EH (cell line): ENCODE measurements at places on chromosomes 4 and X.

- DNase-seq, result peak; percentile 32
Measured at GRCh38 chrX:106698693-106699092, 27.8 kb upstream of the RNF128 start.

GRCh38 chr4:119139311-119139710, 3.7 kb downstream of the MYOZ2 start:
- peak; percentile 25 for DNase-seq

GRCh38 chrX:46683048-46683447, 75.9 kb downstream of the SLC9A7 start:
- peak; percentile 26 for DNase-seq

GRCh38 chrX:51006064-51006463, 95.5 kb downstream of the BMP15 start:
- no peak for DNase-seq

DNA sequence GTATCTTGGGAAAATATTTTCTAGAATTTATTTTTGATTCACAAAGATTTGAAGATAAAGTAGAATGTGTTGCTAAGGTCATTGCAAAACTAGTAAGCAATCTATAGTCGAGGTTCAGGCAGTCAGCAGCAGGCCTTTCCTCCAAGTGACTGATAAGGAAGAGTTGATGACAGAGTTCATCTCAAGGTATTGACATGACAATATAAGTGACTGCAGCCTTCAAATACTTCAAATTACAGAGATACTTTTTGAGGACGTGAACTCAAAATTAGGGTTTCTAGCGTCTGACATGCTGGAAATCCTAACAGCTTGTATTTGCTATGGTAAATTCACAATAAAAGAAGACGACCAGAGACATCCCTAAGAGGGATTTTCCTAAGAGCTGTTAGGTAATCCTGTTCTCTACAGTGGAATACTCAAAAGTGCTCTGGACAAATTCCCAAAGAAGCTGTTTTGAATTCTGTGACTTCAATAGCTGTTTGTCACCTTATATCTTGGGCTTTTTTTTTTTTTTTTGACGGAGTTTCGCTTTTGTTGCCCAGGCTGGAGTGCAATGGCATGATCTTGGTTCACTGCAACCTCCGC, 7.4 kb downstream of the ARHGAP10 start:
- peak; percentile 24 for DNase-seq

DNA sequence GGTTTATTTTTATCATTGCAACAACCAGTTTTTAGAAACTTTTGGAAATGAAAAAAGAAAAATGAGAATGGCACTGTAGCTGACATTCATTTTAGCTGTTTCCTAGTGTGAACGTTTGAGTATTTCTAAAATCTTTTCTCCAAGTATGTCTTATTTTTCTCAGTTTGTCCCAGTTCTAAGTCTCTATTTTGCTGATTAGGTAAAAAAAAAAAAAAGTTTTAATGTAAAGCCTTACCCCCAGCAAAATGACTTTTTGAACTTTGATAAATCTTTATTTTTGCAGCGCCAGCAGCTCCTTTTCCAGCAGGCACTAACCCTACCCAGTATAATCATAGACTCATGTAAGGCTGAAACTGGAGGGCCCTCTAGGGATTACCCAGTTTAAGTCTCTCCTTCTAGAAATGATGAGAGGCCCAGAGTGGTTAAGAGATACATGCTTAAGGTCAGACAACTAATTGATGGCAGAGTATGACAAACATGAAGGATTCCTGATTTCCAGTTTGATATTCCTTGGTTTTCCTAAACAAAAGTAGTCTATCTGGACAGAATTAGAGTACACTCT, 84.3 kb upstream of the SLC4A4 start:
- no peak for DNase-seq

DNA sequence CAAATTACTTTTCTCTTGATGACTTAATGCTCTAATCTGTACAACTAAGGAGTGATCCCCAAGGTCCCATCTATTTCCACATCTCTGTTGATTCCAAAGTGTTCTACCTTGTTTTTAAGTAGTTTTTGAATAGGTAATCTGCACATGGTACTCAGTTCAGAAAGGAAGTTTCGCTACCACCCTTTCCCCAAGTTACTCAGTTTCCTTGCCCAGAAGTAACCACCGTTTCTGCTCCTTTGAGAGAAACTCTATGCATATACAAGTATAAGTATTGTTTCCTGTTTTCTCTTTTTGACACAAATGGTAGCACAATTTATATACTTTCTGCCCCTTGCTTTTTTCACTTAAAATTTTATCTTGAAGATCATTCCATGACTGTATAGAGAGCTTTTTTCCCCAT, 18.1 kb downstream of the TMEM154 start:
- no peak for DNase-seq

DNA sequence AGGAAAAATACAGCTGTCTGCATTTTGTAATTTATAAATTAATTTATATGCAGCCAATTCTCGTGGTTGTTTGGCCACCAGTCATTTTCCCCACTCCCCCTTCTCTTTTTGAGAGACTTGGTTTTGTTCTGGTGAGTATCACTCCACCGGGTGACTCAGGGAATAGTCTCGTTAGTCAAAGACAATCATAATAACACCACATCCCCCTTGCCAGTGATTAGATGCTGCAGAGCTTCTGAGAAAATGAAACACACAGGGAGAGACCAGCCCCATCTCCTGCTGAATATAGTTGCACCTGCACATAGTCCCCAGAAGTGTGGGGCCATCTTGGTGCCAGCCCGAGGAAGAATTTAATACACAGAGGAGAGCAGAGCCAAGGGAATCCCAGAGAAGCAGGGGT, 8.0 kb upstream of the FNIP2 start:
- peak; percentile 73 for DNase-seq

DNA sequence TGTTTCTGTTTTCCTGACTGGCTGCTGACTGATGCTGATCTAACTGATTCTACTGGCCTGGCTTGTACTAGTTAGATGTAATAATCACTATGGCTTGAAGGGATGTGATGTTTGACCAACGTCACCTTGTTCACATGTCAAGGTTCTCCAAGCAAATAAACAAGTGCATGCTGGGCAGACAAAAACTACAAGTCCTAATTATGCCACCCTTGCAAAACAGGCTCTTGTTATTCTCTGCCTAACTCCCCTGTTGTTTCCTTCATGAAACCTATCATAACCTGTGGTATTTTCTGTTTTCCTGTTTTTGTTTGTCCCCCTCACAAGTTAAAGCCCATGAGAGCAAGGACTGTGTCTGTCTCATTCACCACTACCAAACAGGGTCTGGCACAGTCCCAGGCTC, 146.2 kb downstream of the DCHS2 start:
- no peak for DNase-seq

DNA sequence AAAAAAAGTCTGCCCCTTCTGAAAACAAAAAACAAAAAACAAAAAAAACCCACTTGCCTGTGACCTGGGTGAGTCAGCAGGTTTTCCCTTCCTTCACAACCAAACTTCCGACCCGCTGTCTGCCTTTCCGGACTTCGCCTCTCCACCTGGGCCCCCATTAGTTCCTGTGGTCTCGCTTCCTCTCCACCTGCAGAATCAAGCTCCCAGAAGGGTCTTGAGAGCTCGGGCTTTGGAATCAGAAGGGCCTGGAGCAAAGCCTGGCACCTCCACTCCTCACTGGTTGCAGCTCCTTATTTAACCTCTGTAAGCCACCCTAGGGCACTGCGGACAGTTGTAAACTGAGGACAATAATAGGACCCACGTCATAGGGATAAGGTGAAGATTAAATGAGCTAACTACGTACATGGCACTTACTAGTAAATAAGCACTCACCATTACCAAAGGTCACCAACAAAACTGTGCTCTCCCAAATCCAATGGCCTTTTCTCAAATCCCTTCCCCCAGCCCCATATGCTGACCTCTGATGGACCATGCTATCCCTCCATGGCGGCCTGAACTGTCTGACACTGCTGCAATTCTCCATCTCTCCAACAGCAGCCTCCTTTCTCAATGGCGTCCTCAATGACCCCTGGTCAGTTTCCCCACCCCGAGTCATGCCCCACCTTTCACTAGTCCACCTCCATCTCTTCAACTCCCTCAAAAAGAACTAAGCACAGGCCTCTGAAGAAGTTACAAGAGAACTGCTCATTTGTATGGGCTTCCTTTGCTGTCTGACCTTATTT, 64.2 kb downstream of the IRF2 start:
- no peak for DNase-seq

DNA sequence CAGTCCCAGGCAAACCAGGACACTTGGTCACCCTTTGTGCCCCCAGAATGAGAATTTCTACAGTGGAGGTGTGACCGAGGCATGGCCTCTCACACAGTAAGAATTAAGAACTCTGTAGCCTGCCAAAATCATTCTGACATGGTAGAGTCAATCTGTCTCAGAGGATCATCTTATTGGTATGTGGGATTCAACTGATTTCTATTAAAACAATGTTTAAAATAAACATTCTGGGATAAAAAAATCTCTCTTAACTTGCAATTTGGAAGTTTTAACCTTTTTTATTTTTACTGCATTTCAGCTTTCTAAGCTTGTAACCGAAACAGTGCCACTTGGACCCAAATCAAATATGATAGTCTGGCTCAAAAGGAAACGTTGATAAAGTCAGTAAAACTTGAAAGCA, 165.4 kb upstream of the LDB2 start:
- peak; percentile 94 for DNase-seq

DNA sequence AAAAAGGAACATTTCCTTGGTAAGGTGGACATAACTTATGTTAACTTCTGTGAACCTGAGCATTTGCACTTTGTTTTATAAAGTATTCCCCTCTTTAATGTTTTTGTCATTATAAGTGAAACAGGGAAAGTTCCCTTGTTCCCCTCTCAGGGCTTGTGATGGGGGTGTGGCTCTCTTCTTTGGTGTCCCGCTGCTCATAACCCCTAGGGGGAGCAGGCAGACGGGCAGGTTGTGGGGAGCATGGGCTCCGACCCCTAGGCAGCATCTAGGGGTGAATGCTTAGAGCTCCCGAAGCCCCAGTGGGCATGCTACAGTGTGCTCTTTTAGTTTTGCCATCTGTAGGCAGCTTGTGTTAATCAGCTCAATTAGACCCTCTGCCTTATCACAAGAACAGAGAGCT, 200.4 kb downstream of the DACH2 start:
- DNase-seq, result no peak

DNA sequence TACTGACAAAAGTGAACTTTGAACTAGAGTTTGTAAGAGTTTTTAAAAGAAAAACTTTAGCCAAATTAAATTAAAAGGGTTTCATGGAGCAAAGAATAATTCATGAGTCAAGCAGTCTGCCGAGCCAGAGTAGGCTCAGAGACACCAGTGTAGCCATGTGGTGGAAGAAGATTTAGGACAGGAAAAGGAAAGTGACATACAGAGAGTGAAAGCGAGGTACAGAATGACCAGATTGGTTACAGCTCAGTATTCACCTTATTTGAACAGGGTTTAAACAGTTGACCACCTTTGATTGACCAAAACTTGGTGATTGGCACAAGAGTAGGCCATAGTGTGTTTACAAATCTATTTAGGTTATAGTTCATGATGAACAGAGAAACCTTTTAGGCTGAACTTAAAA, 377.8 kb downstream of the KLHL4 start:
- no peak for DNase-seq

GRCh38 chr4:135192751-135193535, 991.4 kb upstream of the PABPC4L start:
- peak; percentile 39 for DNase-seq

DNA sequence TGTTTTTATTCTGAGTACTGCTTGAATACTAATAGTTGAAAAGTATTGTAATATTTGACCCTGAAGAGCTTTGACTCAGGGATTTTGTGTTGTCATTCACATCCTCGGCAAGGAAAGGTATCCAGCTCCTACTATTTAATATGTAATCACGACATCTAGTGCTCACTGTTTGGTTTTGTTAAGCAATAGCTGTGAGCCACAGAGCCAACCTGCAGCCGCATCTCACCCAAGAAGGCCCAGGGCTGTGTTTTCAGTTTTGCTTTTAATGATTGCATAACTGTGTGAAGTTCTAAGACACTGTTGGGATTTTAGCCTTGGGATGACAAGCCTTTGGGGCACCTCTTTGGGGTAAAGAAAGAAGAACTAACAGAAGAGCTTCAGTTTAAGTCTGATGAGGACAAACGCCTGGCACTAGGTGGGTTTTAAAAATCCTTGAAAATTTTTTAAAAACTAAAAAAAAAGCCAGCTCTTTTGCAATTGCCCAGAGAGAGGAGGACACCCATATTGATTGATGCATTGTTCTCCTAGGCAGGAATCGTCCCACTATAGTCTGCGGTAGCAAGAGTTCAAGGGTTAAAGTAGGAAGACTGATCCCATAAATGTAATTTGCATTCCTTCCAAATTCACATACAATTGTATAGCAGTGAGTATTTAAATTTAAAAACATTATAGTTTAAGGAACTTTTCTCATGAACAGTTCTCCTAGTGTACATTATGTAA, 157.8 kb downstream of the RELL1 start:
- no peak for DNase-seq

GRCh38 chr4:13821522-13821921, 194.0 kb upstream of the BOD1L1 start:
- peak; percentile 5 for DNase-seq

DNA sequence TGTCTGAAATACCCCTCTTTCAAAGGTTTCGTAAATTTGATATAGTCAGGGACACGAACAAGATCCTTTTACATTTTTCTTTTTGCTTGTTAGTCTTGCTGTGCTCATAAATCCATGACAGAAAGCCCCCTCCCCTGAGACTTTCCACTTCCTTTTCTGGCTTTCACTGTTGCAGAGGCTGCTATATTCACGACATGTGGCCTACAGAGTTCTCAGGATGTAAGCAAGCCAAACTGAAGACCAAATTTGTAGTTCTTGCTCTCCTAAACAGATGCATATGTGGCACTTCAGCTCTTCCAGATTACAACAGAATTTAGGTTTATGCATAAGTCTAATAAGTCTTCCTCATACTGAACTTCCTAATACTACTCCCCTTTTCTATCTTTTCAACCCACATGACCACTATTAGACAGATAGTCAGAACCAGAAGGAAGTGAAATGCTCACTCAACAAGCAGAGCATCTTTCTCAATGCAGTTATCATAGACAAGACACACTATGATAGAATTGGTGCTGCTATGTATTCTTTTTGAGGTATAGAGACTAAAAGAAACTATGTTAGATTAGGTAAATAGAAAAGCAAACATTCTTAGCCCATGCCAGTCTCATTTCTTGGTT, 15.0 kb downstream of the BTK start:
- no peak for DNase-seq
